RPMI7951 (cell line): ENCODE measurements at places on chromosomes 1 and 21. TPM values are rescaled to one million over a fixed set of nuclear protein-coding genes. Genes with fewer than 3 reads are reported as not detected.

- peak; percentile 33 for DNase-seq
Measured at GRCh38 chr1:31374511-31375196, 1.8 kb upstream of the FABP3 start.

- DNase-seq: peak; percentile 97
Measured at GRCh38 chr1:234925440-234926263, 203.0 kb downstream of the TOMM20 start.

DNA sequence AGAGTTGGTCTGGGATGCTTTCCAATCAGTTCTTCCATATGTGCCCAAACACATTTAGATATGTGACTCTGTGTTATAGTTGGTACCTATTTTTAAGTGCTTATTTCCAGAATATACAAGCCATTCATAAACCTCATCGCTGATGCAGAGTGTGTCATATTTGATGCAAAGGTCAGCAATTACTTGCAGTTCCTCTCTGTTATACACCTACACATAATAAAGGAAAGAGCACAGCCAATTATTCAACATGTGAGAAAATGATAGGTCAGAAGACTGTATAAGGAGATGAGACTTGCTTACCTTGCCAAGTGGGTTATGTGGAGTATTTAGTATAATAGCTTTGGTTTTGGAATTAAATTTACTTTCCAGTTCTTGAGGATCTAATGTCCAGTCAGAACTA, 31.3 kb downstream of the KYAT3 start:
- no peak for DNase-seq

- no peak for DNase-seq
Measured at GRCh38 chr1:27886744-27887143, 14.4 kb downstream of the THEMIS2 start.

DNA sequence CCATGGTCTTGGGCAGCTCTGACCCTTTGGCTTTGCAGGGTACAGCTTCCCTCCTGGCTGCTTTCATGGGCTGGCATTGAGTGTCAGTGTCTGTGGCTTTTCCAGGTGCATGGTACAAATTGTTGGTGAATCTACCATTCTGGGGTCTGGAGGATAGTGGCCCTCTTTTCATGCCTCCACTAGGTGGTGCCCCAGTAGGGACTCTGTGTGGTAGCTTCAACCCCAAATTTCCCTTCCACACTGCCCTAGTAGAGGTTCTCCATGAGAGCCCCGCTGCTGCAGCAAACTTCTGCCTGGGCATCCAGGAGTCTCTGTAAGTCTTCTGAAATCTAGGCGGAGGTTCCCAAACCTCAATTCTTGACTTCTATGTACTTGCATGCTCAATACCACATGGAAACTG, 494.5 kb upstream of the LRRC7 start:
- no peak for DNase-seq

DNA sequence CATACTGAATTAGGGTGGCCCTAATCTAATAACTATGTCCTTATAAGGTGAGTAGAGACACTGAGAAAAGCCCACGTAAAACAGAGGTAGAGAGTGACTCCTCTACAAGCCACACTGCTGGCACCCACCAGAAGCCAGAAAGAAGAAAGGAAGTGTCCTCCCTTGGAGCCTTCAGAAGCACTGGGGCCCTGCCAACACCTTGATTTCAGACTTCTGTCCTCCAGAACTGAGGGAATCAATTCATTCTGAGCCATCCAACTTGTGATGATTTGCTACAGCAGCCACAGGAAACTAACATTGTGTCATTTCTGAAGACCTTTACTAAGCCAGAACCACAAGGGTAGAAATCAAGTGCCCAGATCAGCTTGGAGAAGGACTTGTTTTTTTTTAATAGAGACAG, 15.0 kb downstream of the GNB1 start:
- no peak for DNase-seq

- no peak for DNase-seq
Measured at GRCh38 chr21:32592929-32593502, 7.7 kb upstream of the TCP10L start.

- DNase-seq: no peak
Measured at GRCh38 chr21:46124926-46125845, 27.3 kb downstream of the COL6A2 start.

DNA sequence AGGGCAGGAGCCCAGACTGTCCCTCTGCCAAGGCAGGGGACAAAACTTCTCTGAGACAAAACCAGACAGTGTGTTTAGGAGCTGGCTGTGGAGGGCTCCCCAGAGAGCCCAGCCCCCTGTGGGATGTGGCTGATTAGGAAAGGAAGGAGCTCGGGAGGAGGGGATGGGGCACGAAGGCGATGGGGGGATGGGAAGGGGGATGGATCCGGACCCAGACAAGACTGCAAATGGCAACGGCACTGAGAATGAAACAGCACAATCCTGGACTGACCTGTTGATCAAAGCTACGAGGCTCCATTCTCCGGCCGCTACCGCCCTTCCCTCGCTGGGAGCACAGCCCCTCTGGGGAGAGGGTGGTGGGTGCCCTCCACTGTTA, 33.1 kb downstream of the FOXO6 start:
- DNase-seq: no peak

- no peak for DNase-seq
Measured at GRCh38 chr1:216502528-216503162, 79.4 kb upstream of the USH2A start.

DNA sequence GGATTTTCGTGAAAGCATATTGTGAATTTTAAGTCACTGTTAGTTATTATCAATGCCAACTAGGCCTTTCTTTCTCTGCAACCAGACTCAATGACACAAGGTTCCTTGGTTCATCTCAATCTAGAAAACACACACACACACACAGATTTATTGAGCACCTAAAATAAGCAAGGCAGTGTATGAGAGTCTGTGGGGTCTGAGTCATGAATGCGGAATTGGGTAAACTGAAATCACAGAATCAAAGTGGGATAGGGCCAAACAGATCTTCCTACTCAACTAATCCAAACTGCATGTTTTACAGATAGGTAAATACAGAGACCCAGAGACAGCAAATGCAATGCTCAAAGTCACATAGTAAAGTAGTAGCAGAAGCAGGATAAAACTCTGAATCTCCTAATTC, 48.5 kb upstream of the NRDC start:
- peak; percentile 35 for DNase-seq

DNA sequence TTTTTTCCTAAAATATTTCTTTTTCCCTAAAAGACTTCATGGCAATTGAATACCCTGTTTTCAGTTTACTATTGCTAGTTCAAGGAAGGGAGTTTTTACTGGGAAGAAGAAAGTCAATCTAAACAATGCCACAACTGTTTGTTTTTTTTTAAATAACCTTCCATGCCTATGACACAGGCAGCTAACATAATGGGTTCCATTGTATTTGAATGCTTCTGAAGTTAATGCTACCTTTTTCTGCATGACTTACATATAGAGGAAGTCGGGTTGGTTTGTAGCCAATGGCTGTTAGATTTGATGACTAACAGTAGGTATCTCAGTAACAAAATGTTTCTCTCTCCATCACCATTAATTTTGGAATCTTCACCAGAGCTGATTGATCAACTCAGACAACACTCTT, 134.0 kb downstream of the KIF26B start:
- DNase-seq: peak; percentile 39

Gene TP73
- not detected in 2 replicates for total RNA-seq

Gene NEGR1
- 5.3 and 8.2 TPM in 2 replicates for total RNA-seq

Gene SPEN
- 9.3 and 14.1 TPM in 2 replicates for total RNA-seq

Gene COL11A1
- 10.4 and 19.0 TPM in 2 replicates for total RNA-seq
